ENCODE measurements at places on chromosomes 5 and 9.
A peak's percentile ranks its signal among the peaks of the same experiment; 100 is the strongest.

DNA sequence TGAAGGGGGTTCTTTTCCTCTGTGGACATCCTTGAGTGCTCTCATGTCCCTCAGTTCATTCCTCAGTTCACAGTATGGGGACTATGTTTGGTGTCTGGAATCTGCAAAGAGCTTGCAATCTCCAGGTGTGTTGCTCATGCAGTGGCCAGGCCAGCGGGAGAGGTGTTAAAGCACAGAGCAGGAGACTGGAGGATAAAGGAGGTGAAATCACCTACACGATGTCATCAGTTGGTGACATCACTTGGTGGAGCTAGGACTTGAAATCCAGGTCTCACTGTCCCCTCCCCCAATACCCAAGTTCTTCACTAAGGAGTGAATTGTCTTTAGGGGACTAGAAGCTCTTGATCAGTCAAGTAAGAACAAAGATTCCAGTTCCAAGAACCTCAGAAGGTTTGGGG is 197.3 kb upstream of the ZNF618 start:
- H3K36me3 ChIP-seq, result no peaks in the 10 kb centered on the region
- no peak overlapping the region for H3K4me3 ChIP-seq
- DNase-seq, result no peak

GRCh38 chr9:14887149-14887548 is 23.1 kb downstream of the FREM1 start:
- H3K36me3 ChIP-seq, result no peaks in the 10 kb centered on the region
- H3K27ac ChIP-seq, result no peak overlapping the region
- DNase-seq, result no peak

DNA sequence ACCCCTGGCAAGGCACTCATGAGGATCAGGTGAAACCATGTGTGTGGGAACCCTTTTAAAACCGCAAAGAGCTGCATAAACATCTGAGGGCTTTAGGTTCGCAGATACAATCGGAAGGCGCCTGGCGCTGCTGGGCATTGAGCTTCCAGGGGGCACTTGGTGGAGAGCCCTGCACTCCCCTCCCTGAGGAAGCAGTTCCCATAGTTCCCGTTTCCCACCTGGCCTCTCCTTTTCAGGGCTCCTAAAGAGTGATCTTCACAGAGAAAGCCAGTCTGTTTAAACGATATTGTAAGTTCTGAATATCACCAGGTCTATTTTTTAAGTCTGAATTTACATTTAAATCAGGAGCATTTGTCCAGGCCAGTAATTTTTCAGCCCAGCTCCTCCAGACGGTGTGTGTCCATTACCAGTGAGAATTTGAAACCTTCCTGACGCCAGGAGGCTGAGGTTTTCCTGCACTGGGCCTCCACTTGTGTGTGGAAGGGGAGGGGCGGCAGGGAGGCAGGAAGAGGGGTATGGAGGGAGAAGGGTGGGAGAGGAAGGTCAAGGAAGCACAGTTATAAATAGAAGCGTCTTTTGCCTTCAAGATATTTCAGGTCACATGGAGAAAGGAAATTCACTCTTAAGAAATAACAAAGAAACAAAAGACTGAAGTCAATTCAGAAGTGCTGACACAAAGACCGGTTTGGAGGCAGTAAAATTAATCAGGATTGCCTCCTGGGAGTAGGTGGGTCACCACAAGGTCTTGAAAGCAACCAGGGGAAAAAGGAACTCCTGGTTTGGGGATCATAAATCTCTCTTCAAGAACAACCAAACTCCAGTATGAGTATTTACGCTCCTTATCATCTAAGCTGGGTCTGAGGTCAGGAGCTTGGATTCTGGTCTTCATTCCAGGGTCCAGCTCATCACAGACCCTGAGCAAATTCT is 14.3 kb upstream of the MGAT1 start:
- peak overlapping the region; percentile 3 for H3K4me3 ChIP-seq
- peaks cover 3% of the 10 kb centered on the region for H3K27me3 ChIP-seq
- H3K4me1 ChIP-seq, result peaks cover 34% of the 10 kb centered on the region
- peak overlapping the region; percentile 50 for H3K27ac ChIP-seq

- no peak overlapping the region for H3K27ac ChIP-seq
- no peak for DNase-seq
- no peaks in the 10 kb centered on the region for H3K27me3 ChIP-seq
- peaks cover under 1% of the 10 kb centered on the region for H3K36me3 ChIP-seq
These were observed 48.6 kb upstream of the KCNMB1 start for GRCh38 chr5:170437621-170438375.
